Thoracic aorta (tissue), 2 donors: ENCODE measurements at places on chromosomes 2 and 18.

- no peaks in the 10 kb centered on the region for H3K36me3 ChIP-seq
- H3K4me1 ChIP-seq = peaks cover 25% of the 10 kb centered on the region
- no peaks in the 10 kb centered on the region for H3K27me3 ChIP-seq
- H3K4me3 ChIP-seq = no peak overlapping the region
Observed at GRCh38 chr2:109271920-109272319, 142.9 kb downstream of the SH3RF3 start.

DNA sequence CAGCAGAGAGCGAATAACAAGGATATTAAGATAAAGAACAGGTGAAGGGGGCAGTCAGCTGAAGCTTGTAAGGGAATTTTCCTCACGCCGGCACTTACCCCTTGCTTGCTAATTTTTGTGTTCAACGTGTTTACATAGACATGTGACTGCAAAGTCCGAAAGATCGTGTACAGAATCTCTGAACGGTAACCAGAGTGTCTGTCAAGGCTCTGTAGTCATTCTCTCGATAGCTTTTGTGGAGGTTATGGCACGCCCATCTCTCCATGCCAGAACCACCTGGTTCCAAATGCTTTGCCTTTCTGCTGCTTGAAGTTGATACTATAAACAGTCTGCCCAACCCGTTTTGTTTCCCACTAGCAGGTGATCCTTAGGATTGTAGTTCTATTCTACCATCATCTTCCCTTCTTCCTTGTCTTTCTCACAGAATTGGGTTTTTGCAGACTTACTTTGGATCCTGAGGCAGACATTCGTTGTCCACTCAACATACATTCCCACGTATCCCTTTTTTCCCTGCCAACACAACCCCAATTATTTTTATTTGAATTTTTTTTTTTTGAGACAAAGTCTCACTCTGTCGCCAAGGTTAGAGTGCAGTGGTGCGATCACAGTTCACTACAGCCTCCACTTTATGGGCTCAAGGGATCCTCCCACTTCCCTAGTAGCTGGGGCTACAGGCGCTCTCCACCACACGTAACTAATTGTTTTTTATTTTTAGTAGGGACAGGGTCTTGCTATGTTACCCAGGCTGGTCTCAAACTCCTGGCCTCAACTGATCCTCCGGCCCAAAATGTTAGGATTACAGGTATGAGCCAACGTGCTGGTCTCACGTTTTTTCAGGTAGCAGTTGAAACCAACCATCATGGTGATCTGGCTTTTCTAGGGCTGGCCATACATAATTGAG, 1.3 kb upstream of the USP34 start:
- peak overlapping the region; percentile 99 for H3K27ac ChIP-seq
- DNase-seq = no peak
- peaks cover 3% of the 10 kb centered on the region for H3K4me1 ChIP-seq
- H3K4me3 ChIP-seq = peak overlapping the region; percentile 100
- H3K36me3 ChIP-seq = peaks cover 5% of the 10 kb centered on the region

DNA sequence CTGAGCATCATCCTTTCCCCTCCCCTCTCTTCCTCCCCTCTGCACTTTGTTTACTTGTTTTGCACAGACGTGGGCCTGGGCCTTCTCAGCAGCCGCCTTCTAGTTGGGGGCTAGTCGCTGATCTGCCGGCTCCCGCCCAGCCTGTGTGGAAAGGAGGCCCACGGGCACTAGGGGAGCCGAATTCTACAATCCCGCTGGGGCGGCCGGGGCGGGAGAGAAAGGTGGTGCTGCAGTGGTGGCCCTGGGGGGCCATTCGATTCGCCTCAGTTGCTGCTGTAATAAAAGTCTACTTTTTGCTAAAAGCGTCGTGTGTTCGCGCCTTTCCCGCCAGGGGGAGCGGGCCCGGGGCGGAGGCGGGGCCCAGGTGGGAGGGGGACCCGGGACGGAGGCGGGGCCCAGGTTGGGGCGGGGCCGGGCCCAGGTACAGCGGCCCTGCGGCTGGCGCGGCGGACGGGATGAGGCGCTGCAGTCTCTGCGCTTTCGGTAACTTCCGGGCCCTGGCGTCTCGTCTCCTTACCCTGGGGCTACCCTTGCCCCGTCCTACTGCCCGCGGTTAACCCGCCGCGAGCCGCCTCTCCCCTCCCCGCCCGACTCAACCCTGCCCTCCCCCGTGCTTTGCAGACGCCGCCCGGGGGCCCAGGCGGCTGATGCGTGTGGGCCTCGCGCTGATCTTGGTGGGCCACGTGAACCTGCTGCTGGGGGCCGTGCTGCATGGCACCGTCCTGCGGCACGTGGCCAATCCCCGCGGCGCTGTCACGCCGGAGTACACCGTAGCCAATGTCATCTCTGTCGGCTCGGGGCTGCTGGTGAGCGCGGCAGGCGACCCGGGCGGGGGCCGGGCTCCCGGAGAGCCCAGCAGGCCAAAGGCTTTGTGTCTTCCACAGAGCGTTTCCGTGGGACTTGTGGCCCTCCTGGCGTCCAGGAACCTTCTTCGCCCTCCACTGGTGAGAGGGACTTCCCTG, at the start of gene KRTCAP3:
Gene KRTCAP3, plus strand, starts transcription at position 424 of the 962 bp plus-strand sequence. Its CDS starts 32 bp downstream, at position 456.
- H3K36me3 ChIP-seq = peaks cover 42% of the 10 kb centered on the region
- H3K27ac ChIP-seq = peak within 1 kb of the TSS; percentile 3
- no peak for DNase-seq
- peak within 1 kb of the TSS; percentile 37 for H3K4me3 ChIP-seq
- no peaks in the 10 kb centered on the region for H3K27me3 ChIP-seq
- no peaks in the 10 kb centered on the region for H3K4me1 ChIP-seq

DNA sequence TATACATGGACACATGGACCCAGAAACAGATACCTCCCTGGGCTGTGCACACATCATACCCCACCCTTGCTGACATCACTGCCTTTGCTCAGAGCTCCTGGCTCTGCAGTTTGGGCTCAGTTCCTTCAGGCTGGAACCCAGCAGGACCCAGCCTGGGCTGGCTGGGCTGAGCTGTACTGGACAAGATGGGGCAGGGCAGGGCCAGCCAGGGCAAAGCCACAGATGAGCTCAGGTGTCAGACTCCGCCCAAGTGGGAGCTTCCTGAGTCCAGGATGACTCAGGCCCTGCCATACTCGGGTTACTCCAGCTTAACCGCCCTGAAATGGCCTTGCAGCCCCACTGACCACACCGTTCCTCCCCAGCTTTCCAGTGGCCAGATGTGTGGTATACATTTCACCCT, 284.9 kb downstream of the OSR1 start:
- no peaks in the 10 kb centered on the region for H3K27me3 ChIP-seq
- H3K27ac ChIP-seq = no peak overlapping the region
- no peaks in the 10 kb centered on the region for H3K4me1 ChIP-seq
- H3K36me3 ChIP-seq = no peaks in the 10 kb centered on the region
- no peak for DNase-seq
- no peak overlapping the region for H3K4me3 ChIP-seq
